ENCODE measurements at places on chromosomes 3 and 15. TPM values are rescaled to one million over a fixed set of nuclear protein-coding genes. Genes with fewer than 3 reads are reported as not detected.

GOLGA8J gene
- total RNA-seq = not detected

C3orf70 gene
- 4.7 TPM for total RNA-seq

TMIE gene
- not detected for total RNA-seq

CLCN2 gene
- total RNA-seq = 16.5 TPM

SH3GL3 gene
- total RNA-seq = 3.8 TPM

GRCh38 chr3:179421500-179421899, 29.8 kb downstream of the GNB4 start:
- DNase-seq = peak; percentile 35

- no peak for DNase-seq
These were observed 229.2 kb upstream of the GOLGA6L4 start for GRCh38 chr15:84006421-84006820.

DNA sequence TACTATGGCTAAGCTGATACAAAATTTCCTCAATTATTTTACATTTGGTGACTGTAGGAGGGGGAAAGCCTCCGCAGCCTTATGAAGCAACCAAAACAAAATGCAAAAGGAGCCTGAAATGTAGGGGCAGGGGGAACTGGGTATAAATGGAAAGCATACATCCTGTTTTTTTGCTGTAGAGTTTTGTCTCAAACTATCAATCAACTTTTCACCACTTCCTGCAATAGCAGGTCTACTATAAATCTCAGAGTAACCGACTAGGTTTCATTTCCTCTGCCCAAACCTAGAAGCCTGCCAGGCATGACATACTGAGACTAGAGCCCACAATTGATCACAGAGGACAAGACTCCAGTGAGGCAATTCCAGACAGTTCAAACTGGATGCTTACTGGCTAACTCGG, 91.3 kb downstream of the SHQ1 start:
- no peak for DNase-seq

DNA sequence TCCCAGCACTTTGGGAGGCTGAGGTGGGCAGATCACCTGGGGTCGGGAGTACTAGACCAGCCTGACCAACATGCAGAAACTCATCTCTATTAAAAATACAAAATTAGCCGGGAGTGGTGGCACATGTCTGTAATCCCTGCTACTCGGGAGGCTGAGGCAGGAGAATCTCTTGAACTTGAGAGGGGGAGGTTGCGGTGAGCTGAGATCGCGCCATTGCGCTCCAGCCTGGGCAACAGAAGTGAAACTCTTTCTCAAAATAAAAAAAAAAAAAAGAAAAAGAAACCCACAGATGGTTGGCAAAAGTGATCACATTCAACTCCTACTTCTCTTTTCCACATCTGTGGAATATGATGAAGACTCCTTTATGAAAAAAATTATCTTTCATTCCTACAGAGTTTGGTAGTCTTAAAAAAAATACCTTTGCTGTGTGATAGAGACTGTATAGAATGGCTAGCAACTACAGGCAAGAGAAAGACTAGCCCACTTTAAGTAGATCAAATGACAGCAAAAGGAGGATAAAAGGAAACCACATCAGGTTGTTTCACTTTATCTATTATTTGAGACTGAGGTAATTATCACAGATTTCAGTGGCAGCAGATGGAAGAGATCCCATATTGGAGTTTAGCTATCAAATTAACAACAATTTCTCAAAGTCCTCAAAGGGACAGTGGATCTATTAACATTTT, 172.9 kb upstream of the TSPAN3 start:
- no peak for DNase-seq

DNA sequence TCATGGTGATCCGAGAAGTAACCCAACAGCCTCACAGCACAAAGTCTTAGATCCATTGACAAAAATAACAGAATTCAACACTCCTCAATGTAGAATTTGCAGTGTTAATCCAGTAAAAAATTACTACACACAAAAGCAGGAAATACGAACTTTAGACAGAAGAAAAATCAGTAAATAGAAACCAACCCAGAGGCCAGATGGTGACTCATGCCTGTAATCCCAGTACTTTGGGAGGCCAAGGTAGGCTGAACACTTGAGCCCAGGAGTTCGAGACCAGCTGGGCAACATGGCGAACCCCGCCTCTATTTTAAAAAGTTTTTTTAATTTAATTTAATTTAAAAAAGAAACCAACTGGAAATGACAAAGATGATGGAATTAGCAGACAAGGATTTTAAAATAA, 36.1 kb downstream of the SELENOT start:
- no peak for DNase-seq

GRCh38 chr15:68217341-68217740, 12.2 kb downstream of the CLN6 start:
- DNase-seq = no peak

DNA sequence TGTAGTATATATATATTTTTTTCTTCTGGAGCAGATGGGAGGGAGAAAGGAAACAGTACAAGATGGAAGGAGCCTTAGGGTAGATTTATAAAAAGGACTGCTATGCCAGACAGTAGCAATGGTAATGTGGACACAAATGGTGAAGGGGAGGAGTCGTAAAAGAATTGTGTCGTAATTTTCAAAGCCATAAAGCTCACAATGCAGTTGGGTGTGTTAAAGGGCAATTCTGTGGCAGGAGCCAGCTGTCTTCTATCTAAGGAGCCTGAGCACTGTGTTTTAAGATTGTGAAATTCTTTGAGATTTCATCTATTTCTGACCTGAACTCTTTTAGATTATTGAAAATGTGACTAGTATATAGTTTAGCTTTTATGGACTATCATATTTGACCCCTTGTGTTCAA, 58.9 kb downstream of the CNOT10 start:
- no peak for DNase-seq

- DNase-seq = no peak
These were observed 9.1 kb downstream of the CCR4 start for GRCh38 chr3:32960404-32961170.

GRCh38 chr3:100072326-100073048, 41.8 kb downstream of the FILIP1L start:
- no peak for DNase-seq

DNA sequence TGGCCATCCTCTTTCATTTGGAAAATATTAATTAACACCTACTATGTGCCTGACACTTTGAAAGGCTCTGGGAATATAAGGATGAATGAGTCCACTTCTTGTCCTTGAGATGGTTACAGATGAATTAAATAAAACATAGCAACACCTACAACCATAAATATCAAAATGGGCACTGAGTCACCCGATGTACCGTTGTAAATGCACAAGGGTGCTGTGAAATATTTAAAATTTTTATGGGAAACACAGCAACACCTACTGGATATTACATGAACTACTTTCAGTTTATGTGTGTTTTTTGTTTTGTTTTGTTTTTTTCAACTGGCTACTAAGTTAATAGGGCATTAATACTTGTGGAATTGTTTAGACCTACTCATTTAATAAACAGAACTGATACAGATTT, 239.0 kb upstream of the NAALADL2 start:
- DNase-seq = no peak

GRCh38 chr3:48409291-48410201, 20.3 kb downstream of the PLXNB1 start:
- no peak for DNase-seq

DNA sequence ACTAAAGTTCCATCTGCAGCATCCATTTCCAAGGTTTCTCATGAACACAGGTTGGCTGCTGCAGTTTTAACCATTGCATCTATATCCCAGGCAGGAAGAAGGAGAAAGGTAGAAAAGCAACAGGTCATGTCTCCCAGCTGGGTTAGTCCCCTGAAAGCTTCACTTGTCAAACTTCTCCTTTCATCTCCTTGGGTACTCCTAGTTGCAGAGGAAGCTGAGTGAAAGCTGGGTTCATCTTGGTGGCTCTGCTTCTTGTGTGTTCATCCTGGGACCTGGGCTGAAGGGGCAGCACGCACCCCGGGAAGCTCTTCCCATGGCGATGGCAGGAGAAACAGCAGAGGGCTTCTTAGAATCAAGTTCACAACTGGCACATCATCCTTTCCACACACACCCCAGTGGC, 61.3 kb upstream of the NR2C2 start:
- DNase-seq = no peak
